ENCODE measurements at places on chromosomes 16 and 17.
A peak's percentile ranks its signal among the peaks of the same experiment; 100 is the strongest.

DNA sequence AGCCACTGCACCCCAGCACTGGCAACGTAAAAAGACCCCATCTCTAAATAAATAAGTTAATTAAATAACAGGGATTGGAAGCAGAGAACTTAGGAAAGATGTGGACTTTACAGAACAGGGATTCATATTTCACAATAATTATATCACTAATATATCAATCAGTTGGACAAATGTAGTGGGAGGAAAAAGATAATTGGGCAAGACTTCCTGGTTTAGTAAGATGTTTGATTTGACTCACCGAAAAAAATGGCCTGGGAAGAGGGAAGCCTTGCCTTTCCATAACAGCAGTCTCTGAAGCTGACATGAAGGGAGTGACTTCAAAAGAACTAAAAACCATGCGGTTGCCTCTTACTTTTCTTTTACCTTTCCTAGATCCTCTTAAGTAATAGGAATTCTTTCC, 15.2 kb upstream of the C17orf78 start:
- peak; percentile 88 for DNase-seq

DNA sequence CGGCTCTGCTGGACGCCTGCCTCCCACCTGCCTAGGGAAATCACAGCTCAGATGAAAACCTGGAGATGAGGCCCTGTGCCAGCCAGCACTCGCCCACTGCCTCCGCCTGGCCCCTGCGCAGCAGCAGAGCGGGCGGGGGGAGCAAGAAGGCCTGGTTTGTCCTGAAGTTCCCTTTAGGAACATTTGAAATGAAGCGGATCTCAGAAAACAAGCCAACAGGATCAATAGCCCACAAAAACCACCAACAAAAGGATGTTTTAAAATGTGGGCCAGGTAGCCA, 48.0 kb downstream of the RBFOX3 start:
- DNase-seq = no peak

DNA sequence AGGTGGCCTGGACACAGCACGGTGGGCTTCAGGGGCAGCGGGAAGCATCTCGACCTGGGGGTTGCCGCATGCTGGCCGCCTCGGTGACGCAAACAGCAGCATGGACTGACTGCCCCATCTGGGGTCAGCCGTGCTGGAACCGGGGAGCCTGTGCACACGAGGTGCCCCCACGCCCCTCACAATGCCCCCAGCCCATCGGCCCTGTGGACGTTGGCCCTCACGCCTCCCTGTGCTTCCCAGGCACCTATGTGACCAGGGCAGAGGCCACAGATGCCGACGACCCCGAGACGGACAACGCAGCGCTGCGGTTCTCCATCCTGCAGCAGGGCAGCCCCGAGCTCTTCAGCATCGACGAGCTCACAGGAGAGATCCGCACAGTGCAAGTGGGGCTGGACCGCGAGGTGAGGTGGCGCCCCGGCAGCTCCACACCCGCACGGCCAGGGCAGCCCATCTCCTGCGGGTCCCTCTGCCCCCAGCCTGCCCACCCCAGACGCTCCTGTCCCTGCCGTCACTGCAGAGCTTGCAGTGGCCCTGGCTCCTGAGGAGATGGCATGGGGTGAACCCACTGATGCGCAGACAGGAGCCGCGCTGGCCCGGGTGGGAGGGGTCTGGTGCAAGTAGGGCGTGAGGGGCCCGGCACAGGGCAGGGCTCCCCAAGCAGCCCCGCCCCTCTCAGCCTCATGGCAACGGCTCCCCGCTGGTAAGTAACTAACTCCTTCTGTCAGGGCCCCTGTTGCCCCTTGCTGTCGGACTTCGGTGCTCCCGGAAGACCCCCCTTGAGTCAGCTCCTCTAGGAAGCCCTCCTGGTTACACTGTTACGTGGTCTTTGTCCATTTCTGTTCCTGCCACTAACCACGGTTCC, 13.6 kb downstream of the CDH15 start:
- DNase-seq = no peak

DNA sequence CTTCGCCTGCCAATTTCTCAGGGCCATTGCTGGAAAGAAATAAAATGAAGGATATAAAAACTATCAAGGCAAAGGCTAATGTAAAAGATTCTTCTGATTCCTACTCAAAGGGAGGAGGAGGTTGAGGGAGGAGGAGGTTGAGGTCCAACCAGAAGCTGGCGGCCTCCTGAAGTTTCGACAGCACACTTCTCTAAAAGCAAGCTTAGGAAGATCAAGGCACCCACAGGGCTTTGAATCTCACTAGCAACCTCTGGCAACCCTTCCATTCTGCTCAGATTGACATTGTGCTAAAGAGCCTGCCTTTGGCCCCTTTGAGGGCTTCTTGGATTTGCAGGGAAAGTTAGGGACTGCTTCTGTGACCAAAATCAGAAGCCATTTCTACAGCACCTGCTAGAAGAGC, 81.5 kb upstream of the TNRC6C start:
- no peak for DNase-seq

- no peak for DNase-seq
Observed at GRCh38 chr16:77450790-77451487, 16.1 kb upstream of the ADAMTS18 start.

DNA sequence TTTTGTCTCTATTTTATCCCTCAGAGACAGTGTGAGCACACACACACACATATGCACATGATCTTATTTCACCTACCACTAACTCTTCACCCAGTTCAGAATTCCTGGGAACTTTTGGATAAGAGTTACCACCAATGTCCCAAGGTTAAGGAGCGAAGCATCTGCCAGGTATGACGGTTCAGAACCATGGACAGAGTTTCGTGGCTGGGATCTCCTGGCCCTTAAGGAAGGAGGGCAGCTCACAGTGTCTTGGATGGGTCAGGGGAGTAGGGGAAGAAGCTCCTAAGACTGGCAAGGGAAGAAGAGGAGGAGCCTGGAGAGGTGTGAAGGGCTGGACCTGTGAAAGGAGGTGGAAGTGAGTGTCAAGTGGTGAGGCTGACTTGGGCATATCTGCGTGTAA, 23.0 kb upstream of the TMEM132E start:
- peak; percentile 1 for DNase-seq

DNA sequence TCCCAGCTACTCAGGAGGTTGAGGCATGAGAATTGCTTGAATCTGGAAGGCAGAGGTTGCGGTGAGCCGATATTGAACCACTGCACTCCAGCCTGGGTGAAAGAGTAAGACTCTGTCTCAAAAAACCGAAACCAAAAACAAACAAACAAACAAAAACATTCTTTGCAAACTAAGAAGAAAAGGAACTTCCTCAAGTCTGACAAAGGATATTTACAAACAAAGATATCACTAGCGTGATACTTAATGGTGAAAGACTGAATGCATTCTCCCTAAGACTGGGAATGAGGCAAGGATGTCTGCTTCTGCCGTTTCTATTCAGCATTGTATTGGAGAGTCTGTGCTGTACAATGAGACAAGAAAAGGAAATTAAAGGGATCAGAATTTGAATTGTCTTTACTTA, 10.5 kb upstream of the MPO start:
- no peak for DNase-seq

GRCh38 chr16:27424772-27425498, 23.0 kb downstream of the IL21R start:
- DNase-seq = no peak

- DNase-seq = no peak
Observed at GRCh38 chr16:102060-102855, 24.2 kb downstream of the MPG start.

DNA sequence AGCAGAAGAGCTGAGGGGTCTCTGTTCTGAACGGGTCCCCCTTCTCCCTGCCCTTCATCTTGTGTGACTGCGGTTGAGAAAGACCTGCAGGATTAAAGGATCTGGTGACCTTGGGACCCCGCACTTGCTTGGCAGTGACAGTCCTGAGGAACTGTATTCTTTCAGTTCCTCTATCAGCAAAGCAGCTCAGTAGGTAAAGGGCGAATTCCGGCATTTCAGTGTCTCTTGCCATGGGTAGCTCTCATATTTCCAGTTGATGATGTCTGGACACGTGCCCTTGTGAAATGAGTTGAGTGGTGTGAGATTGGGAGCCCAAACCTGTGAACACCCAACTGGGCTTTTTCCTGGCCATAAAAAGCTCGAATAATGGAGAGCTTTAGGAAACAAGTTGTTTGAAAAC, 135.7 kb downstream of the PRKCA start:
- no peak for DNase-seq

GRCh38 chr17:82976982-82977488, 102.4 kb upstream of the METRNL start:
- no peak for DNase-seq

DNA sequence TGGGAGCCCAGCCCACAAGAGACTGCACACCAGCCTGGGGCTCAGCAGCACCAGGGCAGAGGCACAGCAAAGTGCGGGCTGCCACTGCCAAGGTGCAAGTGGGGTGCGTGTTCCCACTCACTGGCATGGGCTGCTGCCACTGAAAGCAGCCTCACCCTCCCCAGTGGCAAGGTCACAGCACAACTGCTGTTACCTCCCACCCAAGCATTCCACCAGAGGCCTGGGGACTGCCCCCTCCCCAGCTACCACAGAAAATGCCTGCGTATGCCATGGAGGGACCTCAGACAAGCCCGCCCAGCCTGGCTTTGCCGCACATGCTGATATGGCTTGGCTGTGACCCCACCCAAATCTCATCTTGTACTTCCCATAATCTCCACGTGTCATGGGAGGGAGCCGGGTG, 33.1 kb downstream of the MEAK7 start:
- no peak for DNase-seq

GRCh38 chr16:46930861-46931260, 42.6 kb downstream of the DNAJA2 start:
- no peak for DNase-seq

- DNase-seq = peak; percentile 38
Observed at GRCh38 chr17:66426397-66427033, 124.1 kb downstream of the PRKCA start.

- peak; percentile 81 for DNase-seq
Observed at GRCh38 chr17:18218756-18219415, 6.5 kb upstream of the LLGL1 start.

All from amniotic epithelial cell (primary cell).